ENCODE measurements at places on chromosomes 13 and 19.

DNA sequence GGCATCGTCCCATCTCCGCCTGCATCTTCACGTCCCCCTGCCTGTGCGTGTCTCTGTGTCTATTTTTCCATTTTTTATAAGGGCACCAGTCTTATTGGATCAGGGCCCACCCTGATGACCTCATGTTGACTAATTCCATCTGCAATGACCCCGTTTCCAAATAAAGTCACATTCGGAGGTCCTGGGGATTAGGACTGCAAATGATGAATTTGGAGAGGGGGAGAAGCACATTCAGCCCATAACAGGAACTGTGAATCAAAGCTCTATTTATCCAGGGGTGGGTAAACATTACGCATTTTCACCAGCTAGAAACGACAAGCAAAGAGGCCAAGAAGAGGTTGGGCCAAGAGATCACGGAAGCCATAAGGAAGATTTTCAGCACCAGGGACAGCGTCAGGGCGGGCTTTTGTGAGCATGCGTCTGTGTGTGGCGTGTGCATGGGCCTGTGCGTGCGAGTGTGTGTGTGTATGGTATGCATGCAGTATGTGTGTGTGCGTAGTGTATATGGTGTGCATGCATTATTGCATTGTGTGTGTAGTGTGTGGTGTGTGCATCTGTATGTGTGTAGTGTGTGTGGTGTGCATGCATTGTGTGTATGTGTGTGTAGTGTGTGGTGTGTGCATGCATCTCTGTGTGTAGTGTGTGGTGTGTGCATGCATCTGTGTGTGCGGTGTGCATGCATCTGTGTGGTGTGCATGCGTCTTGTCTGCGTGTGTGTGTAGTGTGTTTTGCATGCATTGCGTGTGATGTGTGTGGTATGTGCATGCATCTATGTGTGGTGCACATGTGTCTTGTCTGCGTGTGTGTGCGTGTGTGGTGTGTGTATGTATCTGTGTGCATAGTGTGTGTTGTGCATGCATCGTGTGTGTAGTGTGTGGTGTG lies 19.6 kb downstream of the CELF5 start:
- peak; percentile 68 for DNase-seq

- no peak for DNase-seq
Observed at GRCh38 chr19:45331411-45331810, 8.7 kb upstream of the CKM start.

DNA sequence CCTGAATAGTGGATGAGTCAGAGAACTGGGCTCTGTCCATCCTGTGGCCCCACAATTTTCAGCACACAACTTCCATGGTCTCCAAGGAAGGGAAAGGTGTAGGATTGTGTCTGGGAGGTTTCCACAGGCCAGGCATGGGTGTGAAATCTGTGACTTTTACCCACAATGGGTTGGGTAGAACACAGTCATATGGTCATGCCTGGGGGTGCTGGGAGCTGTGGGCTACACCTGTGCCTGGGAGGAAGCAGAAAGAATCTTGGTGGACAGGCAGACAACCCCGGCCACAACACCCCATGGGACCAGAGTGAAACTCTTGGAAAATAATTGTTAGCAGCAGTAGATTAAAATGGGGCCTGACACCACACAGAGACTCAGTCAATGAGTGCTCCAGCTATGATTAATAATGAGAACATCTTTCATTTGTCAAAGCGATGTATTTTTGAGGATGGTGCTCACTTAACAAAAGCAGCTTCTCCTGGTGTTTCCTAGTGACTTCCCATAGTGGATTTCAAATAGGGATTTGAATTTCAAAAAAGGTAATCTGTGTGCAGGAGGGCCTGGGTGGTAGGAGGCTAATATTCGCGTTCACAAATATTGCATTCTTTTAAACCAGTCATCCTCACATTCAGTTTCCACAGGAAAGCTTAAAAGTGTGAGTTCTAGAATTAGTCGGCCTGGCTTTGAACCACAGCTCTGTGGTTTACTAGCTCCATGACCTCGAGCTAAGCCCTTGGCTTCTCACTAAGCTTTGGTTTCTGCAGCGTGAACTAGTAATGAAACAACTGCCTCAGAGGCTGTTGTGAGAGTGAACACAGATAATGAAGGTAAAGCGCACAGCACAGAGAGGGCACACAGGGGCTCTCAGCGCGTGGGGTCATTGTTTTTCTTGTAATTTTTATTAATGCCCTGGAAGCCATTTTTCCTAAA lies 89.3 kb upstream of the UQCRFS1 start:
- DNase-seq, result no peak

DNA sequence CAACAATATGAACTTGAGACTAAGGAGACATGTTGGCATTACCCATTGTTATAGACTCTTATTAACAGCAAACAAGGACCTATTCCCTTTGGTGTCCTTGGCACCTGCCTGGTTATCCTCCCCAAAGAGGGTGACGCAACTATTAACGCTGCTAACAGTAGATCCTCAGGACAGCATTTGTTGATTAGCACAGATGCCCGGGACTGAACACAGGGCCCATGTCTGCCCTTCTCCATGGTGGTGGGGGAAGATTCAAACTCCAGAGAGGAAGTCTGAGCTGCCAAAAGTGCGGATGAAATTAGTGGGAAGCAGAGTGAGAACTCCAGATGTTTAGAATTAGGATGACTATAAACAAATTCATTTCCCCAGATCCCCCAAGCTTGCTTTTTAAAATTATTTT lies 101.2 kb upstream of the RAP2A start:
- DNase-seq, result no peak

- DNase-seq, result peak; percentile 88
Observed at GRCh38 chr19:14005349-14006084, 603 bp downstream of the RFX1 start.

DNA sequence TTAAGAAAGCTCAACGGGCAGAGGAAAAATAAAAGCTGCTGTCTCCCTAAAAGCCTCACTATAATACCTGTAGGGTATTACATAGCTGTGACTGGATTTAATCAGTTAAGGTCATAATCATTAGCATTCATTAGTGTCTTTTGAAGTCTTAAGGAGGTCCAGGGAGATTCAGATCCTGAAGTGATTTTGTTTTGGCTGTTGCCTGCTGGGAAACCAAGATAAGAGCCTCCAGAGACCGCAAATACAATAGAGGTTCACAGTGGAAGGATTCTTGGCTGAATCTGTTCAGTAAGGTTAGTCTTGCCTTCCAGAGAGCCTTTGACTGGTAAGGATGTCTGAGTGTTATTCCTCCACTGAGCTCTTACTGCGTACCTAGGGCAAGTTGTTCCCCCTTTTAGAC lies 54.0 kb upstream of the TNFRSF19 start:
- DNase-seq, result no peak

DNA sequence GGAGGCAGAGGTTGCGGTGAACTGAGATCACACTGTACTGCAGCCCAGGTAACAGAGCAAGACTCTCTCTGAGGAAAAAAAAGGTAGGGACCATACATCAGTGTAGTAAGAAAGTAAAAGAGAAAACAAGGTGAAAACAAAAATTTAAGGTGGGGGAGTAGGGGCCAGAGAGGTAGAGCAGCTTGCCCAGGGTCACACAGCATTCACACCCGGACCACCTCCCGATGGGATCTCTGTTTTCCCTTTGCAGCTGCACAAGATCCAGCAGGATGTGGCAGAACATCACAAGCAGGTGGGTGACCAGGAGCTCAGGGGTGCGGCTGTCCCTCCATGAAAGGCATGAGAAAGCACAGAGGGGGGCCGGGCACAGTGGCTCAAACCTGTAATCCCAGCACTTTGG lies 4.5 kb downstream of the TLE6 start:
- DNase-seq, result no peak

DNA sequence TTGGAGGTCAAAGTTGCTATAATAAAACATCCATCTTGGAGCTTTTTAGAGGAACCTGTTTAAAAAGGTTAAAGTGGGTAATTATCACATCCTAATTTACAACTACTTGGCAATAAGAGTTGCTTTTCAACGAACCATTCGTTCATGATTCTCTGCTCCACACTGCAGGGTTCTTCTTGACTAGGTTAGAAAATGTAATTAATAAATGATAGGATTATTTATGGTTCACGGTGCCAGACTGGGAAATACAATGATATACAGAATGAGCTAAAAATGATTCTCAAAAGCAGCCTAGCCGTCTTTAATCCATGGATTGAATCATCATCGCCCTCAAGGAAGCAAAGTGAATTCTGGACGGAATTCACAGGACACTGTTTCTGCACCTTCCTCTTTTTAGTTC lies 291.2 kb downstream of the TEX29 start:
- DNase-seq, result no peak

DNA sequence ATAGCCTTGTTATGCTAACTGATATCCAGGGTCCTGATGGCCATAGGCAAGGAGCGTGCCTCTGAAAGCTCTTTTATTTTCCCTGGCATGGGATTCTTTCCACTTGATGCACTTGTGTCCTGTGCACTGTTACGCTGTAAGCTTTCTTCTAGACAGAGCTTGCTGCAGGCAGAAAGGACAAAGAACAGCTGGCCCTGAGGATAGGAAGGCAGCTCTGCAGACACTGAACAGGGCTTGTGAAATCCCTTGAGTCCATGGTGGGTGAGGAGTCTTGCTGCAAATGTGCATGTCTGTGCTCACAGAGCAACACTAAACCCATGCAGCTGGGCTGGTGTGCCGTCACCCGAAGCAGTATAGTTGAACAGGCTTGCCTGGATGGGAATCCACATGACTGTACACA lies 126.6 kb downstream of the AKAP11 start:
- peak; percentile 84 for DNase-seq

- DNase-seq, result no peak
Observed at GRCh38 chr13:110259651-110260050, 47.3 kb downstream of the COL4A1 start.

GRCh38 chr13:92221916-92222315 lies 823.5 kb downstream of the GPC5 start:
- no peak for DNase-seq

GRCh38 chr13:100940658-100941057 lies 266.1 kb upstream of the TMTC4 start:
- no peak for DNase-seq

DNA sequence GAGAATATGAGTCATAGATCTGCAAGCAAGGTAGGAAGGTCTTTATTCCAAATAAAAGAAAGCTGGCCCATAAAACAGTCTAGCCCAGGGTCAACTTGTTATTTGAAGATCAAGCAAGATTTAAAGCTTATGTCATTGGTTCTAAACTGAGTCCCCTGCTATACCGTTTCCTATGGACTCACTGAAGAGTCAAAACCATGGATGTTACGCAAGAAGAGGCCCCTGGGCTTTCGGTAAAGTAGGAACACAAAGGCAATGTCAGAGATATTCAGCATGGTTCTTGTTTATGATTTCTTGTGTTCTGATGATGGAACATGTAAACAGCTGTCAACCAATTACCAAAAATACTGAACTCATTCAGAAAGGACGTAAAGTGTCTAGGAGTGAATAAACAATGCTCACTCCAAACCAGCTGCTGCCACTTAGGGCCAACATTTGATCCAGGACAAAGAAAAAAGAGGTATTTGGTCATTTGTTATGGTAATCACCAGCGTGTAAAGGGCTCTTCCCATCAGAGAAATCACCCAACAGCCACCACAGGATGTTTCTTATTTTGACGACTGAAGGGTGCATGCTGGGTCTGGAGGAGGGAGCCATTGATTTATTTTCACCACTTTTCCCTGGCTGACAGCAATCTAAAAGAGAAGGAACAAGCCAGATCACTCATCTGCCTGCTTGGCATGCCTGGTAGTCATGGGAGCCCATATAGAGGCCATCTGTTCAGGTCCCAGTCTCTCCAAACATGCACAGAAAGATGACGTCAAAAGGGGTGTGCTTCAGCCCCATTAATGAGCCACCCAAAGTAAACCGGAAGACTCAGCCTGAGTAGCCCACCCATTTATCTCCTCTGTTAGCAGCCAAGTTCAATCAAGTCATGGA lies 68.3 kb downstream of the FGF14 start:
- peak; percentile 18 for DNase-seq

DNA sequence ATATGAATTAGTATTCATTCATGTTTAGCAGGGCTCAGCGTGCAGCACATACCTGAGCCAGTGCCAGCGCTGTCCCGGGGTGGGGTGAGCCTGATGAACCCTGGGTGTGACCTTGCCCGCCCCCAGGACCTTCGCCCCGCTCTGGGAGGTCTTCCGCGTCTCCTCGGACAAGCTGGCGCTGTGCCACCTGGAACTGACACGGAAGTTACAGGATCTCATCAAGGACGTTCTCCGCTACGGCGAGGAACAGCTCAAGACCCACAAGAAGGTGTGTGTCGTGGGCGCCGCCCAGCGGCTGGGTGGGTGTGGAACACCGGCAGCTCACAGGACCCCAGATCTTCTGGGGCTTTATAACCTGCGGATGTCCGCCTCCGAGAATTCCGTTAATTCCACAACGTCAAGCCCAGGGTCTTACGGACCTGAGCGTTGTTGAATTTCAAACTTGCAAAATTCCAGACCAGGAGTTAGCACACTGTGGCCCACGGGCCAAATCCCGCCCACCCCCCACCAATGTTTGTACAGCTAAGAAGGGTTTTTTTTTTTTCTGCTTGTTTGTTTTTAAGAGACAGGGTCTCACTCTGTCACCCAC lies 15.4 kb downstream of the FCHO1 start:
- peak; percentile 83 for DNase-seq

GRCh38 chr13:39675904-39676303 lies 20.4 kb downstream of the COG6 start:
- DNase-seq, result no peak

GRCh38 chr13:20714563-20715329 lies 11.2 kb downstream of the IL17D start:
- DNase-seq, result no peak

DNA sequence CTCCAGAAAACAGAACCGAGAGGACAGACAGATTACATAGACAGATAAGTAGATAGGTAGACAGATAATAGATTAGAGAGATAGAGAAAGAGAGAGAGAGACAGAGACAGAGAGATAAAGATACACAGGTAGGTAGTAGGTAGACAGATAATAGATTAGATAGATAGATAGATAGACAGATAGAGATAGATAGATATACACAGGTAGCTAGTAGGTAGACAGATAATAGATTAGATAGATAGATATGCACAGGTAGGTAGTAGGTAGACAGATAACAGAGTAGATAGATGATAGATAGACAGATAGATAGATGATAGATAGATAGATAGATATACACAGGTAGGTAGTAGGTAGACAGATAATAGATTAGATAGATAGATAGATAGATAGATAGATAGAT lies 10.1 kb downstream of the FFAR2 start:
- no peak for DNase-seq

- no peak for DNase-seq
Observed at GRCh38 chr19:42333975-42334696, 8.7 kb downstream of the MEGF8 start.

GRCh38 chr19:7676376-7676775 lies 514 bp upstream of the MCEMP1 start:
- DNase-seq, result no peak

- DNase-seq, result no peak
Observed at GRCh38 chr19:39296055-39296645, at the start of gene IFNL1. Gene IFNL1, plus strand, starts transcription at chr19:39296407. Its CDS starts 15 bp downstream, at chr19:39296422.

- DNase-seq, result no peak
Observed at GRCh38 chr19:3614858-3615505, 8.3 kb upstream of the TBXA2R start.

GRCh38 chr19:41783612-41784011 lies 12.8 kb upstream of the CEACAM3 start:
- no peak for DNase-seq

DNA sequence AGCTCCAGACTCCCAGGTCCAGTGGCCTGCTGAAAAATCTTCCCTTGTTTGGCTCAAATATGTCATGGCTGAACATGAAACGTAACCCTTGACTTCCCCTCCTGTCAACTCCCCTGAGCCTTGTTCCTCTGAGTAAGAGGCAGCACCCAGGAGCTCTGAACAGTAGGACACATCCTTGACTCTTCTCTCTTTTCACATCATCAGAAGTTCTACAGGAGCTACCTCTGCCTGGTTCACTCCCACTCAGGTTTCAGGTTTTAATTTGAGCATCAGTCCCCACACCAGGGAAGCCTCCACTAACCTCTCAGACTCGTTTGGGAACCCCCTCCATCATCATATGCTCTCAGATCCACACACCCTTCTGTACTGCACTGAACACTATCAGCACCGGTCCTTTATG lies 30.3 kb downstream of the ZNF823 start:
- no peak for DNase-seq

Data from mesenchymal stem cell (in vitro differentiated cells and primary cell).